NCI-H69 (cell line): ENCODE measurements at places on chromosomes 6 and 20.

DNA sequence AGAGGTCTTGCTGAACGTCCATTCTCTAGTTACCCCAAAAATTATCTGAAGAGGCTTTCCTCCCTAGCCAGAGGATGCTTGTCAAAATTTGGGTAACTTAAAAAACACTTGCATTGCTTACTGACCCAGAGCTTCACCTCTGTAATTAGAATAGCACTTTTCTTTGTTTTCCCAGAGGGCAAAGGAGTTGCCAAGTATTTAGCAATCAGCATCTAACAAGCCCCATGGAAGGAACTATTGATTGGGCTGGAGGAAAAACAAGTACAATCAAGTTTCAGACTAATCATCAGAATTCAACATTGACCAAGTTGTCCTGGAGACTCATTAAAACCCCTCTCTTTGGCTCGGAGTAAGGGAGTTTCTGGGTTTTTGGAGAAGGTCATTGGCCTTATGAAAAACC, 226.4 kb downstream of the TBC1D7 start:
- no peak for DNase-seq

DNA sequence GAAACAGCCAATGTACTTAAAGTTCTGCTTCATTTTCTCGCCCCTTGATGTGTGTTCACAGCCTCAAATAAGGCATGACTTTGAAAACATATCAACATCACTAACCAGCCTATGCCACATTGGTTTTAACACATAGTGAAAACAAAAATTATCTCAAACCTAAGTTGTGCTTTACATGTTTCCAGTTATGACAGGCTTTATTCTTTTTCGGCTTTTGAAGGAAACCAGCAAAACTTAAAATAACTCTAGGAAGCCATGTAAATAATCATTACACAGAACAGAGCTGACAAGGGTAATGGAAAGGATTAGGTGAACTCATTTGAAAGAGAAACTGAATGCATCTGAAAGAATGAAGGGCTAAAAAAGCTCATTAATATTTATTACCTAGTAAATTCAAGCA, 42.1 kb downstream of the BMP5 start:
- DNase-seq, result no peak

DNA sequence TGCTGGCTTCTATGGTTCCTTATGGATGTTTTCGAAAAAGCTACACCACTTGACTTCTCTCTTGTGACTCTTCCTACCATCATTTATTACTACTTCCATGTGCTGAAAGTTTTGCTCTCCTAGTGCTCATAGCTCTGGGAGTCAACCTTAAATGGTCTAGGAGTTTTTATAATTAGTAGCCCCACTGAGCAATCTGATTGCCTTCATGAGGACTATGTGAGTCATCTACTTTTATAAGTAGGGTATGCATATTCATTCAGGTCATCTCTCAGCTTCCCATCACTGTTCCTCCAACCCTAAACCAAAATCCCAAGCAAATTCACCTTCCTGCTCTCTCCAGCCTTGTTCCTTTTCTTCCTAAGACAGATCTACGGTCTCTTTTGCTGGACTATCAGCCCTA, 17.4 kb upstream of the FAXC start:
- DNase-seq, result no peak

DNA sequence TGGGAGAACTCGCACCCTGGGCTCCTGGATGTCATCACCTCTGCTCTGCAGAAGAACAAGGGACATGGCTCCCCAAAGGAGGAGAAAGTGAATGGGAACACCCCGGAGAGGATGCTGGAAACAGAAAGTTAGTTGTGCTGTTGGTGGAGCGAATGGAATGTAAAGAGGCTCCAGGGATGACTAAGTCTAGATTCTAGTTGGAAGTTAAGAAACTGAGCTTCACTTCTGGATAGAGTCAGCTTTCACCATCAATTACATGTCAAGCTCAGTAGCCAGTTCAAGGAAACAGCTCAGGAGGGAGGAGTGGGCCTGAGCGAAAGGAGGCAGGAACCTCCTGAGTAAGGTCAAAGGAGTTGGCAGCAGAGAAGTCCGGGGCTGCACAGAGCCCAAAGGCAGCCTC, 132.1 kb upstream of the ARID1B start:
- DNase-seq, result no peak
